ENCODE measurements at places on chromosomes 2 and 18.

DNA sequence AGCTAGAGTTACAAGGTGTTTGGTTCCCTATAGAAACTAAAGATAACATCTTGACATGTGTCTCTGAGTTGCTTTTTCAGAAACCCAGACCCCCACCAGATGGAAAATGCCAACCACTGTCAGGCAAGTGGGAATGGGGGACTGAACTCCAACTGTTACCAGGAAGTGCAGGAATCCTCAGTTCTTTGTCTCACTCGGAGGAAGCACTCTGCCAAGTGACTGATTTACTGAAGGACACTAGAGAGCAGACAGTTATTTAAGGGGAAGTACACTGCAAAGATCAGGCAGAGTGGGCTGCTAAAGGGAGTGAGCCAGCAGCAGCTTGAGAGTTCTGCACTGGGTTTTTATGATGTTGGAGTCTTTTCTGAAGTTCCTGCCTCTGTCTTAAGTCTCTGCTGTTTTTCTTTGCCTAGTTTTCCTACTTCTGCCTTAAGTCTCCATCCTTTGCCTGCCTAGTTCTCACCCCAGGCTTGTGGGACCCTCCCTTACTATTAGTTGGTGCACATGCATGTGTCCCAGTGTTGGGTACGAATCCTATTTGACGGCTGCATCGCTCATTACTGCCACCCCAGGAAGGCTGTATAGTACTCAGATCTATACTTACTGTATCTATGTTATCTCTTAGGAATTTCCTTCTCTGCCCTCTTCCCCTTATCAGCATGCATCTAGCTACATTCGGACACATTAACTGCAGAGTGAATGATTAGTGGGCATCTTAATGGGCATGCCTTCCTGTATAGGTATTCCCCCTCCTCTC is 97.1 kb downstream of the TEX51 start:
- DNase-seq, result no peak

- no peak for DNase-seq
Measured at GRCh38 chr18:76913583-76913982, 91.2 kb downstream of the ZNF236 start.

DNA sequence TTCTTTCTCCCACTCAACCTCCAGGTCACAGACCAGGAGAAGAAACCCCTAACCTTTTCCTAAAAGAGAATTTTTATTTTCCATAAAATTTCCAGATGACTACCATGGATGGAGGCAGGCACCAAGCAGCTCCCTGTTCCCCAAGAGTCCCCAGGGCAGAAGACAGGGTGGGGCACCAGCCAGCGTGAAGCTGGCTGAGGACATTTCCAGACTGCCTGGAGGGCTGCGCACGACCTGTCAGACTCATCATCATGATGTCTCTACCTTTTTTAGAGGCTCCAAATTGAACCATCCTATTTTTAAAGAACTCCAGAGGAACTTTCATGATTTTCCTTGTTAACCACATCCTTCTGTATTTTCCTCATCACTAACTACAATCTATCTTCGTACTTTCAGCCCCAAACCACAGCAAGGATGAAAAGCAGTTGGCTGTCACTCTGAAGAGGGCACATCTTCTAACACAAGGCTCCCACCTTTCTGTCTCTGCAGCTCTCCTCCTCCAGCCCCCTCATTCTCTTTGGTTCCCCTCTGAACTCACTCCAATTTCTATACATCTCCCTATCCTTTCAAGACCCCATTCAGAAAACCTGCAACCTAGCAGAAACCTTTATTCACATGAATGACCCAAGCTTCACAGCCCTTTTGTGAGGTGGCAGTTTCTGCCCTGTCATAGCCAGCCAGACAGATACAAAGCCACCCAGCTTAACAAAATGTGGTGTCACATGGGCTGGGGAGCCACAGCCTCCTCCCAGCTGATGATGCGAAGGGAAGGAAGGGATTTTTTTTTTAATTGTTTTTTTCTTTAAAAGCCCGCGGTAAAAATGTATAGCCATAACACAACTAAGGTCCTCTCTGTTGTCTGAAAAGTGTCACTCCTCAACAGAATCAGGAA is 11.1 kb downstream of the AMMECR1L start:
- DNase-seq, result peak; percentile 54

GRCh38 chr18:13544953-13545352 is 181.4 kb downstream of the FAM210A start:
- no peak for DNase-seq

GRCh38 chr2:23492921-23493320 is 107.9 kb downstream of the KLHL29 start:
- DNase-seq, result no peak

- no peak for DNase-seq
Measured at GRCh38 chr2:37489041-37489456, 144.6 kb downstream of the QPCT start.

DNA sequence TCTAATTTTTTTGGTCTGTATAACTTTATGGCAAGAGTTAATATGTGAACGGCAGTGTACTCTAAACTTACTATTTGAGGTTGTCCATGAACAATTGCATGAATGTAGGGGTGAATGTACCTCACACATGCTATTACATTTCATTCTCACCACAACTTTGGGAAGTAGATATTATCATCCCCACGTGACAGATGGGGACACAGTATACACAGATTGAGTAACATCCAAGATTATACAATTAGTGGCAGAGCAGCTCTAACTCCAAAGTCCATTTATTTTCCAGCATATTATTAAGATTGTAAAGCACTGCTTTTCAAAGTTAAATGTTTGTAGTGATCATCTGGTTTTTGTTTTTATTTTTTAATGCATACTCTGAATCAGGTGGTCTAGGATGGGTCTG is 622.1 kb upstream of the ZEB2 start:
- no peak for DNase-seq

DNA sequence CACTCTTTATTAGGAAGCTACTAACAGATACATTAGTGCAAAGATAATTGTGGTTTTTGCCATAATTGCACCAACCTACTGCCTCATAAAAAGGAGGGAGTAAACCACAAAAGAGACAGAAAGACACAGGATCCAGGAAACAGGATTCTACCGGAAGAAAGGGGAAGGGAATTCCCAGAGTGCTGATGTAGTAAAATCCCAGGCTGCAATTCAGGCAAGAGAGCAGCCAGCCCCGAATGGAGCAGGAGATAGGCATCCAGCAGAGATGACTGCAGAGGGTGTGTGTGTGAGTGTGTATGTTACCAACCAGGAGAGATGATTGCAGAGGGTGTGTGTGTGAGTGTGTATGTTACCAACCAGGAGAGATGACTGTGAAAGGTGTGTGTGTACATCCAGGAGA is 84.4 kb downstream of the KCNS3 start:
- peak; percentile 18 for DNase-seq

DNA sequence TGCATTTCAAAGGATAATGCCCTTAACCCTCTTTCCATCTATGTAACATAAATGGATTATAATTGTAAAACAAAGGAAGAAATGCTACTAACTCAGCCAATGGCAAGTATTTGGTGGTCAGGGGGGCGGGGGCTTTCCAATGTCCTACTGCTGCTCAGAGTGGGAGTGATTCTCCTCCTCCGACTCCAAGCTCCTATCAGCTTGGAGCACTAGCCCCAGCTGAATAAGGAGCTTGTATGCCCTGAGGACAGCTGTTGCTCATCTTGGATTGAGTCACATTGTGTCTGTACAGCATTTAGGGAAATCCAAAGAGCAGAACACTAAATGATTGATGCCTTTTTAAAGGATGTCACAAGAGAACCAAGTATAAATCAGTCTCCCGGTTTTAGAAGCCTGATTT is 105.6 kb upstream of the ZNF521 start:
- no peak for DNase-seq

DNA sequence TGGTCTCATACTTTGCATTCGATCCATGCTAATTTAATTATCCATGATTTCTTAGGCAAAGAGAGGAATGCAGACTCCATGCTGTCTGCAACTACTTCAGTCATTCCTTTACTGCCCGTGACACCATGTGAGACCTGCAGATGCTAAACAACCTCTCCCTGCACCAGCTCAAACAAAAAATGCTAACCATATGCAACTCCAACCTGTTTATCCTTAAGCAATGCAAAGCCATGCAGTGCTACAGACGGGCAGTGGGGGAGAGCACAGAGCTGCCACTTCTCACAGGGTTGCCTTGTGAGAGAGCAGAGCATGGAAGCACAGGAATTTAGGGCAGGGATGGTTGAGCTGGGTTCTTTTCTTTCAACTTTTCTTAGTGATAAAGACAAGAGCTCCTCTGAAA is 74.9 kb upstream of the KLHL14 start:
- DNase-seq, result peak; percentile 36

DNA sequence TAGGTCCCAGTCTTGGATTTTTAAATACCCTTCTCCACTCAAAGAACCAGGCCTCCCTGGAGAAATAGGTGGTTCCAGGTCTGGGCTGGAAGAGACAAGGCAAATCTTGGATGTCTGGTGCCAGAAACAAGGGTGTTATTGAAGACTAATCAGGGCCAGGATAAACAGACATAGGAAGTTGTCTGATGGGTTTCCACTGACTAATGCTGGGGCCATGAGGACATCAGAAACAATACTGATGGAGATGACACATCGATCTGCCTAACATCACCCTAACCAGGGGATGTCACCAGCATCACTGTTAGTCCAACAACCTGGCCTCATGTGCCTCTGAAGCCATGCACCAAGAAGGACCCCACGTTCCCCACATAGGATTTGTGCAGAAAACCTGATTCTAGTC is 42.5 kb upstream of the GLI2 start:
- no peak for DNase-seq

- DNase-seq, result no peak
Measured at GRCh38 chr2:71858071-71858470, 289.6 kb downstream of the CYP26B1 start.

DNA sequence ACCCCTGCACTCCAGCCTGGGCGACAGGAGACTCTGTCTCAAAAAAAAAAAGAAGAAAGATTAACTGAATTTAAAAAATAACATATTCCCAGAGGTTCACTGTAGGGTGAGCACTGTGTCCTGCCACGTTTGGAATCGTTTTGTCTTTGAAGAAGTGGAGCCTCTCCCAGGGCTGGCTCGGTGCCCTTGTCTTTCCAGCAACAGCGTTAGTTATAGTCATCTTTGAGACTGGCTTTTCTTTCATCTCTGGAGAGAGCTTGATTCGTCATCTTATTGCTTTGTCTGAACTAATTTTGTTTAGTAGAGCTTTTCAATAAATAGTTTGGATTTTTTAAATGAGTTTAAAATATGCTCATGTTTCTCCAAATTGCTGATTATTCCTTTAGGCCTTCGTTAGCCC is 50.5 kb downstream of the IMPA2 start:
- no peak for DNase-seq

GRCh38 chr18:73918816-73919215 is 228.8 kb downstream of the FBXO15 start:
- DNase-seq, result no peak
